T-helper 9 cell (primary cell): ENCODE measurements at places on chromosomes 6 and 20.

GRCh38 chr20:19652591-19653026, 105.4 kb upstream of the RIN2 start:
- no peak for DNase-seq

DNA sequence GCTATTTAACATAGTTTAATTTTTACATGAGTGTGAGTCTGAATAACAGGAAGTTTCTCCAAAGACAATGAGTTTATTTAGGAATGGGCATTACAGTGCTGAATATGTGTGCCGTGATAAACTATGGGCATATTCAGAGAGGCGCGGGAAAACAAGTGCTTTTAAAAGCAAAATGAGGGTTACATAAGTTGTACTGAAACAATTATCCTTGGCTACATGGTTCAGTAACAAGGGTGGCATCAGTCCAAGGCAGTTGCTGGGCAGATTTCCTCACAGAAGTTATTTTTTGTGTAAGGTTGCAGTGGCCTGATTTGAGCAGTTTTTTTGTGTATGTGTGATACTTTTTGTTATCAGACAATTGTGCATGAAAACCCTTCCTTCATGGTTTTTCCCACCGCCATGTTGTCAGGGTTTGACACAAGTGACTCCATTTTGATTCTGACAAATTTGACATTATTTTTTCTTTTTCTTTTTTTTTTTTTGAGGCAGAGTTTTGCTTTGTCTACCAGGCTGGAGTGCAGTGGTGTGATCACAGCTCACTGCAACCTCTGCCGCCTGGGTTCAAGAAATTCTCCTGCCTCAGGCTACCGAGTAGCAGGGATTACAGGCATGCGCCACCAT, 22.3 kb upstream of the PXDC1 start:
- no peak for DNase-seq

DNA sequence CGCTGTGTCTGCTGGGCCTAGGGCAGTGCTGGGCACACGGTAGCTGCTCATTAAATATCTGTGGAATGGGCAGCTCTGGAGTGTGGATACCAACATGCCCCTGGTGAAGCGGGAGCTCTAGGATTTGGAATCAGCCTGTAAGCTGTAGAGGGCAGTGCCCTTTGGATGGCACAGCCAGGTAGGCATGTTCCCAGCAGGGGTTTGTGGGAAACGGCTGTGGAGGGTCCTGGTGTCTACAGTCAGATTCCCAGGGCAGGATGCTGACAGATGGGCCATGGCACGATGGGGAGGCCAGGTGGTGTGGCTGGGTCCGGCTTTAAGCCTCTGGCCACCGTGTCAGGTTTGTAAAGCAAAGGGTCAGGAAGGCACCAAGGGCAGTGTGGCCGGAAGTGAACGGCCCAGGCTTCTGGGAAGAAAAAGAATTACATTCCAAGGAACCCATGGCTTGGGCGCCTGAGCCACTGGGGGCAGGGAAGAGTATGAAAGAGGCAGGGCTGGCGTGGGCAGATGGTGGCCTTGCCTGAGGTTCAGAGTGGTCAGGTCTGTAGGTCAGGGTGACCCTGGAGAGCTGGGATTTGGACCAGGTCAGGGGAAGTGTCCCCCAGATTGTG, 44.8 kb downstream of the UBE2V1 start:
- no peak for DNase-seq

- peak; percentile 26 for DNase-seq
These were observed 52.9 kb upstream of the TAB2 start for GRCh38 chr6:149264629-149265028.

GRCh38 chr6:6466967-6467761, 121.4 kb upstream of the LY86 start:
- DNase-seq: no peak

- no peak for DNase-seq
These were observed 10.7 kb upstream of the CLPSL2 start for GRCh38 chr6:35765739-35766138.

GRCh38 chr6:113529196-113529595, 327.9 kb upstream of the MARCKS start:
- no peak for DNase-seq

DNA sequence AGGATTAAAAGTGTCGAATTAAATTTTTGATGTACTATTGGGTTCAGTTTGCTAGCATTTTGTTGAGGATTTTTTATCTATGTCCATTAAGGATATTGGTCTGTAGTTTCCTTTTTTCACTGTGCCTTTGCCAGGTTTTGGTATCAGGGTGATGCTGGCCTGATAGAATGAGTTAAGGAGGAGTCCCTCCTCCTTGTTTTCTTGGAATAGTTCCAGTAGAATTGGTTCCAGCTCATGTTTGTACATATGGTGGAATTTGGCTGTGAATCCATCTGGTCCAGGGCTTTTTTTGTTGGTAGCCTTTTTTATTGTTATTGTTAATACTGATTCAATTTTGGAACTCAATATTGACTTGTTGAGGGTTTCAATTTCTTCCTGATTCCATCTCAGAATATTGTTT, 141.8 kb downstream of the SIM1 start:
- no peak for DNase-seq

- no peak for DNase-seq
These were observed 280.0 kb downstream of the SOX4 start for GRCh38 chr6:21873562-21873961.

DNA sequence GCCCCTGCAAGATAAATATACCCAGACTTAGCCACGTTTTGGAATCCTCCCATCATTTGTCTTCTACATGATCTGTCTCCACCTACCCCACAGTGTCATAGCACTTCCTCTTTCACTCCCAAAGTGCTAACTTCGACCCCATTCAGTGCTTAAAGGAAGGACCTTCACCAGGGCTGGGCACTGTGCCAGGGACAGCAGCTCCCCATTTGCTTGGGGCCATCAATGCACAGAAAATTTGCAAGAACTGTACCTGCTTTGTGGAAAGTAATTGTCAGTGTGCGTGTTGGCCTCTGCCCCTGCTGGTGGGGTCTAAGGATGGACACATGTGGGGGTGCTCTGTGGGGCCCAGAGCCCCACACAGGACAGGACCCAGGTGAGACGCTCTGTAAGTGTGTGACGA, 5.2 kb upstream of the BPIFA2 start:
- DNase-seq: no peak

- DNase-seq: no peak
These were observed 141.5 kb downstream of the ANKRD60 start for GRCh38 chr20:58086763-58087561.

DNA sequence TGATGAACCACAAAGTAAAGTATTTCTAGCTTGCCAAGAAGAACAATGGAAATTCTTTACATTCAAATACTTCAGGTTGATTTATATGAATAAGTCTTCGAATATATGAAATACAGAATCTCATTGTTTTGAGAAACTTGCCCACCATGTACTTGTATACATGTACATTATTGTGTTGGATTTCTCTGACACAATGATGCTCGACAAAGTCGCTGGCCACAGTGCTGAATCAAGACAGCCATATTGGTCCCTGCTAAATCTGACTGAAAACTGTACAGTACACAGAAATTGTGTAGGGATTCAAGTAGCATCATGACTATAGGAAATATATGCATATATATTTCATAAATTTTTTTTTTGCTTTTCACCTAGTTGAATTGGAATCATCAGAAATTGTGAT, 13.1 kb upstream of the LIN28B start:
- DNase-seq: no peak

- DNase-seq: no peak
These were observed 25.9 kb upstream of the CRISP1 start for GRCh38 chr6:49892280-49892679.

DNA sequence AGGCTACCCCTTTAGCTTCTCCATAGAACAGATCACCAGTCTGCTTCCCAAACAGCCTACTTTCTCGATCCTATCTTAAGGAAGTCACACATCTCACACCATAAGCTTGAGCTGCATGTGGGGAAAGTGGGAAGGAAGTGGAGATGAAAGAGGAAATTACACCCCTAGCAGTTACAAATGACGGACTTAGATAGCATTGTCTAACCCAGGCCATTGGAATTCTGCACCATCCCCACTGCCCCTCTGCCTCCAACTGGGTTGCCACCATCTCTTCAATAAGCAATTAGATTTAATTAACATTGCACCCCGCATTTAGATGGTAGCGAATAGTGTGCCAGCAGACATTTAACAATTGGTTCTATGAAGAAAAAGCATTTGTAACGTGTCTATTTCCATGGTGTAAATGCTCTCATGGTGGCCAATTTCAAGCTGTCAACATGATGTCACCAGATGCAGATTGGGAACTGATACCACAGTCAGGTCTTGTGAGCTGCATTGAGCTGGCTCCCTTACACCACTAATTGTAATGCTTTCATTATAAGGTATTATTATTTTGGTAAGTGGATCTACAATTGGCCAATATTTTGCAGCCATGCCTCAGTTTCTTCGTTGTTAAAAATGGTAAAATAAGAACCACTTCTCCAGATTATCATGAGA, 124.7 kb downstream of the CD24 start:
- DNase-seq: no peak

DNA sequence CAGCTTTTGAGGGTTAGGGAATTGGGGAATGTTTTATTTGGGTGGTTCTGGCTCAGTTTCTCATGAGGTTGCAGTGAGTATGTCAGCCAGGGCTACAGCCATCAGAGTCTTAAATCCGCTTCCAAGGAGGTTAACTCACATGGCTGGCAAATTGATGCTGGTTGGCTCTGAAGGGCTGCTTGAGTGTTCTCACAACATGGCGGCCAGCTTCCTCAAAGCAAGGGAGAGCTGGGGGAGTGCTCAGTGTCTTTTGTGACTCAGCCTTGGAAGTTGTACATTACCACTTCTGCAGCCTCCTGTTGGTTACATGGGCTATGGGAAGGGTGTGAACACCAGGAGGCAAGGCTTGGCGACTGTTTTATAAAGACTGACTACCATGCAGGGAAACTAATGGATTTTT, 17.8 kb upstream of the PPP1R3G start:
- no peak for DNase-seq

- no peak for DNase-seq
These were observed 67.1 kb downstream of the LRFN2 start for GRCh38 chr6:40520084-40520483.

GRCh38 chr20:31721408-31722256, 1.0 kb downstream of the BCL2L1 start:
- no peak for DNase-seq

GRCh38 chr20:36862857-36863668, 12.9 kb upstream of the TLDC2 start:
- DNase-seq: no peak

DNA sequence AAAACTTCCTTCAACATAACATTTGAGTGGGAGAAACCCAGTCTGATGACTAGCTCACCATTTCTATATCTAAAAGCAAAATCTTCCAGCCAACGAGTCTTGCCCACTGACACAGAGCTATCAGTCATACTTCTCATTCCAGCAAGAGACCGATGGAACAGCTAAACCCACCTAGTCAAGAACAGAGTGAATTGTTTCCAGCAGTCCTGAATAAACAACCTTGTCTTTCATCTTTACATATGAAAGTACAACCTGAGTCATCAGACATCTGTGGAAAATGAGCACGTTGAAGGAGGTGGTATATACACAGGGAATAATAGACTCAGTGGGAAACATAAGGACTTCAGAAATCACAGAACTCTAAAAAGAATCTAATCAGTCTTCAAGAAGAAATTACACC, 23.8 kb downstream of the NRSN1 start:
- DNase-seq: no peak

GRCh38 chr20:31707994-31708735, 14.5 kb downstream of the BCL2L1 start:
- DNase-seq: no peak

GRCh38 chr20:56004007-56004406, 1.3 kb downstream of the CBLN4 start:
- no peak for DNase-seq

- DNase-seq: no peak
These were observed 37.1 kb downstream of the SLC22A23 start for GRCh38 chr6:3419624-3420272.

DNA sequence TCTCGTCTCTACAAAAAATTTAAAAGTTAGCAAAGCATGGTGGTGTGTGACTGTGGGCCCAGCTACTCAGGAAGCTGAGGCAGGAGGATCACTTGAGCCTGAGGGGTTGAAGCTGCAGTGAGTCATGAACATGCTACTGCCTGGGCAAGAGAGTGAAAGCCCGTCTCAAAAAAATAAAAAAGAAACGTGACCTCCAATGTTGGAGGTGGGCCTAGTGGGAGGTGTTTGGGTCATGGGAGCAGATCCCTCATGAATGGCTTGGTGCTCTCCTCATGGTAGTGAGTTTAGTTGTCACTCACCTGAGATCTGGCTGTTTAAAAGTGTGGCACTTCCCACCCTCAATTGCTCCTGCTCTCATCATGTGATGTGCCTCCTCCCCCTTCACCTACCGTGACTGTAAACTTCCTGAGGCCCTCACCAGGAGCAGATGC, 24.3 kb downstream of the RBL1 start:
- DNase-seq: no peak

- no peak for DNase-seq
These were observed 384.6 kb upstream of the FLRT3 start for GRCh38 chr20:14721926-14722452.

DNA sequence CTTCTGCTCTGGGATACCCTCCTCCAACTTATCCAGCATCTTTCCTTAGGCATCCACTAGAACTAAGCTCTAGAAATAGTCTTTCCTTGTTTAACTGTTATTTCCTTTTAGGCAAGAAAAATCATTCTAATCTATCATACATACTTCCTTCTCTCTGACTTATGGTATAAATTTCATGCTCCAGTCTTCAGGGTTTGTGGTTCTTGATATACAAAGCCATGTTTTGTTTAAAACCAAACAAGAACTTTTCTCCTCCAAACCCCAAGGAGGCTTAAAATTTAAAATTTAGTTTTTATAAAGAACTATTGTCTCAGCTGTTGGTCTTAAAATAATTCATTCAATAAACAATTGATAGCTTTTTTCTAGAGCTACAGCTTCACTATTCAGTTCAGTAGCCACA, 77.2 kb downstream of the CD164 start:
- no peak for DNase-seq

- no peak for DNase-seq
These were observed 82.2 kb downstream of the COL19A1 start for GRCh38 chr6:69948479-69949114.

- no peak for DNase-seq
These were observed 180.6 kb upstream of the STXBP5 start for GRCh38 chr6:147023581-147023980.

GRCh38 chr6:136548582-136549299, 1.5 kb downstream of the MAP7 start:
- no peak for DNase-seq
